ENCODE measurements at places on chromosomes 1 and 21.

DNA sequence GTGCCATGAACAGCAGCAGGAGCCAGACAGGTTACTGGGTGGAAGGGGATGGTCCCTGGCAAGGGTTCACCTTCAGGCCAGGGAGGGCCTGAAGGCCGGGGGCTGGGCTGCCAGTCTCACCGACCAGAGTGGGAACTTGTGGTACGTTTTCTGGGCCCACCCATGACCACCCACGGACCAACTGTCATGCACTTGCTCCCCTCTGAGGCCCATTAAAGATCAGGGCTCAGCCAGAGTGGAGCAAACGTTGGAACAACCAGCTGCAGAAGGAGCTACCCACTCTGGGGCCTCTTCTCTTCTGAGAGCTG is 436.7 kb upstream of the PRMT6 start:
- no peak for DNase-seq

DNA sequence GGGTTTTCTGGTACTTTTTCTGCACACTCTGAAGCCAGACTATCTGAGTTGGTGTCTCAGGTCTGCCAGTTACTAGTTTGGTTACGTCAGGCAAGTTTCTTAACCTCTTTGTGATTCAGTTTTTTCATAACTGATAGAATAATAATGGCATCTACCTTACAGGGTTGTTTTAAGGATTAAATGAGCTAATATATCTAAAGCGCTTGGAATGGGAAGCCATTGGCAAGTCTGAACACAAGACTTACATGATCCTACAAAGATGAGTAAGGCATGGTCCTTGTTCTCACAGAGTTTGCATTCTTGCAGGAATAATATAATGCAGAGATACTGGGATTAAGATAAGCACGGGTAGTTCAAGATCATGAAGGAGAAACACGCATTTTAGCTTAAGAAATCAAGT is 9.2 kb upstream of the DENND2D start:
- no peak for DNase-seq

- no peak for DNase-seq
These were observed 37.2 kb downstream of the LRRC71 start for GRCh38 chr1:156957634-156958033.

DNA sequence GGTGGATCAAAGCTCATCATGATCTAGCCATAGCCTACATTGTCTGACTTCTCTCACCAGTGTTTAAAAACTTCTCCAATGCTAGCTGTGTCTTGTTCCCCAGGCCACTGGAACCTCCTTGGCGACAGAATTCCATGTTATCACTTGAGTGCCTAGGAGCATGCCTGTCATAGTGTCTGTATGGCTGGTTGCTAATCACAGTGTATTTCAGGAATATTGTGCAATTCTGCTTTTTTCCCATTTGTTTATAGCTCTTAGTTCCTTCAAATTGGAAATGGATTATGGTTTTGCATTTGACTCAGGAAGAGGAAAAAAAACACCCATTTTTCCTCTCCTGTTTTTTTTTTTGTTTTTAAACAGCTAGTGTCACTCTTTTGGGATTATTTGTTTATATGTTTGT is 25.5 kb downstream of the ROR1 start:
- DNase-seq = no peak

DNA sequence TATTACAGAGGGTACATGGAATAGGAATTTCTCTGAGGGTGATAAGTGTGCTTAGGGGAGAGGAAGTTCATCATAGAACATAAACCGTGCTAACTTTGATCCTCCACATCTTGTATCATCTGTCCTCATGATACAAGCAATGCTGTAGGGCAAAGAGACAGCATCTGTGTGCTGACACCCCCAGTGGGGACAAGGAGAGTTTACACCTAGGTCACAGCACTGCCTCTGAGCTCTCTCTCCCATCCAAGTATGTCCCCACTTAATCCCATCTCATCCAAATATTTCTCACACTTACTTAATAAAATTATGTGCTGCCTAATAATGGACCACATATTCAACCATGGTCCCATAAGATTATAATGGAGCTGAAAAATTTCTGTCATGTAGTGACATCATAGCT is 4.3 kb upstream of the TEDDM1 start:
- DNase-seq = no peak

GRCh38 chr1:182625024-182625423 is 20.8 kb upstream of the RGS16 start:
- no peak for DNase-seq

GRCh38 chr1:21058035-21058793 is 118.5 kb downstream of the EIF4G3 start:
- DNase-seq = no peak

- DNase-seq = no peak
These were observed 55.3 kb downstream of the RRAGC start for GRCh38 chr1:38804062-38804886.

DNA sequence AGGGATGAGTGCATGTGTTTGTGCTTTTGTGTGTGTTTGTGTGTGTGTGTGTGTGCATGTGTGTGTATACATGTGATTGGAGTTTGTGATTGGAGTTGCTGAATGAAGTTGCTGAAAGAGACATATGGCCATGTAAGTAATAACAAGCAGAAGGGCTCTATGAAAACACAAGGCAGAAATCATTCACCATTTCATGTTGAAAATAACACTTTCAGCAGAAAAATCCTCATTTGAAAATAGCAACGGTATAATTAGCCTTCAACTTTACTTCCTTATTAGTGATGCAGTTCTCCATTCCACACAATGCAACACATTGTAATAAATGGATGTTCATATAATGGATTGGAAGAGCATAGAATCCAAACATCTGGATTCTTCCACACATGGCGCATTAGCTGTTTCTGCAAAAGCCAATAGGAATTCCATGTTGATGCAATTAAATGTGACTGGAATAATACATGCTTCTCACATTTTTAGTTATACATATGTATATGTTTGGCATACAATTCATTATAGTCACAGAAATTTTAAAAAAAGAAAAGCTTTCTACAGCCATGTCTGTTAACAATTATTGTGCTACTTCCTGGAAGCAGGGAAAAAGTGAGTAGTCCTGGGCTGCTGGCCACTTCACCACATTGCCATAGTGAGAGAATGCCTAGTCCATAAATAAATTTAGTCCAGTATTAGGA is 538.0 kb downstream of the LTN1 start:
- no peak for DNase-seq

DNA sequence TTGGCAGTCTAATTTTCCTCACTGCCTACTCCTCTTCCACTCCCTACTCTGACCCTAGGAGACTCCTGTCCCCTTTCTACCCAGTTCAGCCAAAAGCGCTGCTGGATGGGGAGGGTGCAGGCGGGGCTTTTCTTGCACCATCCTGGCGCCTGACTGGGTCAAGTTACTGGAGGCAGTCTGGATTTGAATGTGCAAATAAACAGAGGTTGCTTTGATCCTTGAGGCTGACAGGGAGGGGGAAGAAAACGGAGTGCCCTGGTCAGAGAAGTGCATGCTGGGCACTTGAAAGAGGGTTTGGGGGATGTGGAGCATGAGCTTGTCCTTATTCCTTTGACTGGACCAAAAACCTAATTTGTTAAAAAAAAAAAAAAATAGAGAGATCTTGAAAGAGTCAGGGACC is 76.8 kb upstream of the SOX13 start:
- DNase-seq = no peak

DNA sequence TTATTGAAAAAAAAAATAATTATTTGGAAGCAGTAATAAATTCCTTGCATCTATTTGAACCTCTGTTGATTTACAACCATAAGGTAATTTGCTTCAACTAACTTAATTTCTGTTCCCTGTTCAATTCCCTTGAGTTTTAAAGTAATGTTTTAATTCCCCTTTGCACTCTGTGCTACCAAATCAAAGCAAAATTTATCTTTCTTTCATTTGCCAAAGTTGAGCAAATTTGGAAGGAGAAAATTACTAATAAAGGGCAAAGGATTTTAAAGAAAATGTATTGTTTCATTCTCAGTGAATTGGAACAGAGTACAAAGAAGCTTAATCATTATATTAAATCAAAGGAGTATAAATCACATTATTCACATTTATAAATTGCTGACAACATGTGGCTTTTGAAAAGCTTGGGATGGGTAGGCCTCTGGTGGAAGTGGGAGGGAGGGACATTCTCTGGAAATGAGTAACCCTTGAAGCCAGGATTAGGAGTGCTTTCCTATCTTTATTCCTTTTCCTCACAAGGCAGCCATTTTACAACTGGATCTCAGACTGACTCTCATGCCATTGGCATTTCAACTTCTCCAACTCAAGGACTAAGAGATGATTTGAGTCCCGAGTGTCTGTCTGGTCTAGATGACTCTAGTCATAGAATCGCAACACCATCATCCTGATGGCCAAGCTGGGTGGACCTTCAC is 331.6 kb upstream of the DUSP10 start:
- no peak for DNase-seq

- no peak for DNase-seq
These were observed 10.6 kb downstream of the SLC19A1 start for GRCh38 chr21:45531393-45532215.

- no peak for DNase-seq
These were observed 2.9 kb downstream of the RIPK4 start for GRCh38 chr21:41763996-41764395.

DNA sequence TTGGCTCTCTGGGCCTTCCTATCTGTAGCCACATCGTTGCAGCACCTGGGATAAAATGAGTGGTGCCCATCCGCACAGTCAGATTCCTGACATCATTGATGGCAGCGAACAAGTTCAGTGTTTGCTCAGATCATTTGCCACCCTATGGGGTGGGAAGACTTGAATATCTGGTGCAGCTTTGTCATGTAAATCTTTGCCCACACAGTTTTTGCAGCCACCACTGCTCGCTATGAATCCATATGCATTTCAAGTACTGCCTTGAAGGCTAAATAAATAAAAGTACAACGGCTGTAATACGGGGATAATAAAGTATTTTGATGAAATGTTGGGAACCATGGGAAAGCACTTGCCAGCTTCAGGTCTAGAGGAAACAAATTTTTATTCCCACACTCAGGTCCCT is 56.3 kb upstream of the COA6 start:
- DNase-seq = no peak

GRCh38 chr21:46610018-46610701 is 5.3 kb upstream of the S100B start:
- no peak for DNase-seq
